ENCODE measurements at places on chromosomes 3 and 15.
A peak's percentile ranks its signal among the peaks of the same experiment; 100 is the strongest.

DNA sequence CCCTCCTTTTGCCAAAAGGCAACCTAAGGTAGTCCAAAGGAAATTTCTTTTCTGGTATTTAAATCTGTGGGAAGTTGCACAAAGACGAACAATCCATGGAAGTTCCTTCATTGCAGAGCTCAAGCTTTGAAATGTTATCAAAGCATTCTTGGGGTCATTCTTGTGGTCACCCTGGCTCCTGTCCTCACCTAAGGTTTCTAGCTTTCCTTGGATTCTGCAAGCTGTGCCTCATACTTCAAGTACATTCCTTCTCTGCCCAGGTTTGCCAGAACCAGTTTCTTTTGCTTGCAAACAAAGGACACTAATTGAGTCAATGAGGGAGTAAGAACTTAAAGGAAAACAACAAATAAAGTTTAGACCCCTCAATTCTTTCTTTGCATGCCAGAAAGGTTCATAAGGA, 329.8 kb upstream of the PDZRN3 start:
- DNase-seq: no peak

GRCh38 chr15:56806148-56806536, 72.8 kb upstream of the ZNF280D start:
- no peak for DNase-seq

GRCh38 chr15:32870240-32871033, 152.6 kb downstream of the GREM1 start:
- DNase-seq: no peak

- no peak for DNase-seq
Measured at GRCh38 chr3:118098827-118099226, 935.8 kb downstream of the IGSF11 start.

DNA sequence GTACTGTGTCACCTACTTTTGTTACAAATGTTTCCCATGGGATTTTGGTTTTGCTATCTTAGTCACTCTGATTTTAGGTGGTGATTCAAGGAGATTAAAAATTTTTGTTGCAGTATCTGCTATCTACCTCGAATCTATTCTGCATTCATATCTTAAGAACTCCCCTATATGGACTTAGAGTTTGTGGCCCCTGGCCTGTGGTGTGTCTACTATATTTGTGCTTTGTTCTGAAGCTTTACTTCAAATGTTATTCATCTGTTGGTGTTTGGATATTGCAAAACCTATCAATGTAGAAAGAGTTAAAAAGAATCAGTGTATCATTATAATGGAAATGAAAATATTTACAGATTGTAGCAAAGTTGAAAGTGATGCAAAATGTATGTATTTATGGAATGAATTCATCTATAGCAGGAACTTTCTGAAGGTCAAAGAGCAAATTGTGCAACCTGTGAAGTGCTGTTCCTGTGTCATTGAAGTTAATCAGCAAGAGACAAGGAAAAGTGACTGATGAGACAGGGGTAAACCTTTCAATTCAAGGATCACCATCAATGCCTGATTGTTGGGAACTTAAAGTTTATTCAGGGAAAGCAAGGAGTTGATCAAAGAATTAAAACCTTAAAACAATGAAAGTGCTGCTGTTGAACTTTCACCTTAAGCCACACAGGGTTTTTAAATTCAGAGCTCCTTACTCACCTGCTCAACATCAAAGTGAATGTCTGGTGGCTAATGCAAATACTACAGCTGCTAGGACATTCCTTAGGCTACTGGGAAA, 71.0 kb downstream of the SLMAP start:
- no peak for DNase-seq

DNA sequence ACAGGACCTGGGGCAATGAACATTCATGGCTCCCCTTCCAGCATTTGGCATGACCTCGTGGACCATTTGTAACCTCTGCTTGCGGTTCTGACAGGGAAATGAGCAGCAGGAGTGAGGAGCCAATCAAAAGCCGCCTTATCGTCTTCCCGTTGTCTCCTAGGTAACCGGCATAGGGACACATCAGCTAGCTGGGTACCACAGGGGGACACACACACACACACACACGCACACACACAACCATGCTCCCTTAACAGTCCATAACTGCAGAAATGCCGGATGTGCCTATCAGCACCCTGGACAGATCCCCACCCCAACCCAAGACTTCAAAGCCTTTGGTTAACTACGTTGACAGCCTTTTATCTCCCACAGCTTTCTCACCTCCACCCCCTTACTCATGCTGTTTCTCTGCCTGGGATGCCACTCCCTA, 53.4 kb upstream of the CCDC174 start:
- peak; percentile 49 for DNase-seq

GRCh38 chr3:178206521-178206920, 329.7 kb upstream of the KCNMB2 start:
- no peak for DNase-seq

DNA sequence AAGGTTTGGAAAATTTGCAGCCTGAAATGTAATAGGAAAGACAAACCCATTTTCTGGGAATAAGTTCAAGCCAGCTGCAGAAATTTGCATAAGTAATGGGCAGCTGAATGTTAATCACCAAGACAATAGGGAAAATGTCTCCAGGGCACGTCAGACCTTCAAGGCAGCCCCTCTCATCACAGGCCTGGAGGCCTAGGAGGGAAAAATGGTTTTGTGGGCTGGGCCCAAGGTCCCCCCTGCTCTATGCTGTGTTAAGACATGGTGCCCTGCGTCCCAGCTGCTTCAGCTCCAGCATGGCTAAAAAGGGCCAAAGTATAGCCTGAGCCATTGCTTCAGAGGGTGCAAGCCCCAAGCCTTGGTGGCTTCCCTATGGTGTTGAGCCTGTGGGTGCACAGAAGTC, 164.7 kb upstream of the TSPAN3 start:
- no peak for DNase-seq

GRCh38 chr3:65039754-65040210, 352.0 kb upstream of the ADAMTS9 start:
- DNase-seq: no peak

DNA sequence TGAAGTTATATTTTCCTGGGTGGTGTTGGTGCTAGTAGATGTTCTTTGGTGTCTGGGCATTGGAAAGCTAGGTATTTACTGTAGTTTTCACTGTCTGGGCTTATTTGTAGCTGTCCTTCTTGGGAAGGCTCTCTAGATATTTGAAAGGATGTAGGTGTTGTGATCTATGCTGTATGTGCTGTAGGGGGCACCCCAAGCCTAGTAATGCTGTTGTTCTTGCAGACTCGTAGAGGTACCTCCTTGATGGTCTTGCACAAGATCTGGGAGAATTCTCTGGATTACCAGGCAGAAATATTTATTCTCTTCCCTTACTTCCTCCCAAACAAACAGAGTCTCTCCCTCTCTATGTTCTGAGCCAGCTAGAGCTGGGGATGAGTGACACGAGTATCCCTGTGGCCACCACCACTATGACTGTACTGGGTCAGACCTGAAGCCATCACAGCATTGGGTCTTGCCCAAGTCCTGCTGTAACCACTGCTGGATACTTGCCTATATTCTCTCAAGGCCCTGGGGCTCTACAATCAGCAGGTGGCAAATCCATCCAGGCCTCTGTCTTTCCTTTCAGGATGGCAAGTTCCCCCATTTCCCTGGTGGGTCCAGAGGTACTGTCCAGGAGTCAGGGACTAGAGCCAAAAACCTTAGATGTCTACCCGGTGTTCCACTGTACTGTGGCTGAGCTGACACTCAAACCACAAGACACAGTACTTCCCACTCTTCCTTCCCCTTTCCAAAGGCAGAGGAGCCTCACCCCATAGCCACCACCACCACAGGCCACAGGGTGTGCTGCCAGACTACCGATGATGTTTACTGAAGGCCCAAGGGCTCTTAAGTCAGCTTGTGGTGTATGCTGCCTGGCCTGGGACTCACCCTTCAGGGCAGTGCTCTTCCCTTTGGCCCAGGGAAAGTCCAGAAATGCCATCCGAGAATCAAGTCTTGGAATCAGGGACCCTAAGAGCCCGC, 195.2 kb upstream of the DPPA4 start:
- peak; percentile 38 for DNase-seq

DNA sequence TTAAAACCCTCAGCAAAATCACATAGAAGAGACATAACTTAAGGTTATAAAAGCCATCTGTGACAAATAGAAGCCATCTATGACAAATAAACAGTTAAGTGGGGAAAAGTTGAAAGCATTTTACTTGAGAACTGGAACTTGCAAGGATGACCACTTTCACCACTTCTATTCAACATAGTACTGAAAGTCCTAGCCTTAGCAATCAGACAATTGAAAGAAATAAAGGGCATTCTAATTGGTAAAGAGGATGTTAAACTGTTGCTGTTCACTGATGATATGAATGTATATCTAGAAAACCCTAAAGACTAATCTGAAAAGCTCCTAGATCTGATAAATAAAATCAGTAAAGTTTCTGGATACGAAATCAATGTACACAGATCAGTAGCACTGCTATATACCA, 186.9 kb upstream of the SATB1 start:
- DNase-seq: no peak

DNA sequence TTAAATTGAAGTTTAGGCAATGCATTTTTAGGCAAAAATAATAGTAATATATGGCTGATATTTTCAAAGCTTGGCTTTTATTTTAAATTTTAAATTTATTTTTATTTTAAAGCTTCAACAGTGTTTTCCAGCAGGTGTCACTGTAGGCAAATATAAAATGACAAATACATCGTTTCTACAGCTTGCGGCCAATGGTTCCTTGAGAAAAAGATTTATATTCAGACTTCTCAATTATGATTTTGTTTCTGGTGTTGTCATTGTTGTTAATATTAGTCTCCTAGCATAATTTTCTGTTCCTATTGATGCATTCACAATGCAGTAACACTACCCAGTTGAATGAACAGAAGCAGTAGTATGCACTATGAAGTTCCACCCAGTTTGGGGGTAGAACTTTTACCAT, 220.7 kb upstream of the DNAJC19 start:
- peak; percentile 8 for DNase-seq

DNA sequence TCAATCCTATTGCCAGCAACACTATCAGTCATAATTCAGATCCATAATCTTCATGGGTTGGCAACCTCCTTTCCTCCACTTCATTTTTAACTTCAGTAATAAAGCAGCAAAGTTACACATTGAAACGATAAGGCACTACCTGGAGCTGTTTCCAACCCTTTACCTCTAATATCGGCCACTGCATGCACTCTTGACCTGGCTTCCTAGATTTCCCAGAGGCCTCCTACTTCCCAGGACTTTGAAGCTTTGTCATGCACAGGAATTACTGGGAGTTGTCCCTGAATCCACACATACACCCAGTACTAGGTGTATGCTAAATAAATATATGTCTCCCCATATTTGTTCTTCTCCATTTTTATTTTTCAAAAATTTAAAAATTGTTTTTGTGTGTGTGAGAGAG, 126.1 kb downstream of the PLD1 start:
- no peak for DNase-seq

DNA sequence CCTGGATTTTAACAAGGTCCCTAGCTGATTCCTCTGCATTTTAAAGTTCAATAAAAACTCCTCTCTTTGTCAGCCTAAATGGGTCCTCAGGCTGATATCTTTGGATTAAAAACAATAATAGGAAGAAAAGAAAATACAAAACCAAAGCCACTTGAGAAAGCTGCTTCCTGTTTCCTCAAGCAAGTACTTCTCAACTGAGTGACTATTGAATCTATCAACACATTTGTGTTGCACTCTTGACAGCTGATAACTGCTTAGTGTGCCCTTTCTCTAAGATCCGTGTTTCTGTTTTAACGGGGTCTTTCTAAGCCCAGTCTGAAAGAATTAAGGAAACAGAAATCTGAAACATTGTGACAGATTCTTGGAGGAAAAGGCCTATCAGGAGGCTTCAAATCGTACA, 410.7 kb downstream of the GRM7 start:
- no peak for DNase-seq

DNA sequence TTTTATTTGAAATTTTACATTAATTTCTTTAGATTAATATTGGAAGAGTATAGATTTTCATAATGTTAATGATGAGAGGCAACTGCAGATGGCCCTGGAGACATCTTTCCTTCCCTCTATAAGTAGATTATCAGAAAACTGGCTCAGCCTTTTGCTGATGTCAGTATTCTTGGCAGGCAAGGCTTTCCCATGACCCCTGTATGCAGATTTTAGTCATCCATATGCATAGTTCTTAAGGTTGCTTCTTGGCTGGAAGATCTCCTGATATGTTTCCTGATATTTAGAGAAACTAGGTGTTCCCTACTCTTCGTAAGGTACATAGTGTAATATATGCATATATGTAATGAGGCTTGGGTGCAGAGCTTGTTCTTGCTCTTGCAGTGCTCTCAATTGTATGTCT, 911.4 kb downstream of the EPHA3 start:
- DNase-seq: no peak

- no peak for DNase-seq
Measured at GRCh38 chr15:70539912-70540530, 223.3 kb downstream of the UACA start.

DNA sequence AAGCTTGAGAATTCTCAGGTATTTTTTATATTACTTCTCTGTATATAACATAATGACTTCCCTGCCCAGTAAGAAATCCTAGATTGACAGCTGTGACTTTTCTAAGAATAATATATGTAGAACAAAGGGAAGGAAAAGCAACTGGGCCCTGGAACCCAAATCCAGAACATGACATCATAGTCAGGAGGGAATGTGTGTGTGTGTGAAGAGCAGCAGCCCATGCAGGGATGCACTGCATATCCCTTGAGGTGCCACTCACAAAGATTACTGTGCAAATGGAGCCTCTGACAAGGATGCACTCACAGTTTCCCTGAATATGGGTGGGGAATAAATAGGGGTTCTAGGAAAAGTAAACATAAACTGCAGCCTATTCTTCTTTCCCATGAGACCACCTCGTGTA, 279.5 kb downstream of the NEK10 start:
- DNase-seq: no peak

GRCh38 chr15:52288051-52288942, 7.3 kb downstream of the MYO5C start:
- DNase-seq: peak; percentile 77

Data from renal pelvis (tissue), 12 donors.